ENCODE measurements at places on chromosomes 1 and 21.

DNA sequence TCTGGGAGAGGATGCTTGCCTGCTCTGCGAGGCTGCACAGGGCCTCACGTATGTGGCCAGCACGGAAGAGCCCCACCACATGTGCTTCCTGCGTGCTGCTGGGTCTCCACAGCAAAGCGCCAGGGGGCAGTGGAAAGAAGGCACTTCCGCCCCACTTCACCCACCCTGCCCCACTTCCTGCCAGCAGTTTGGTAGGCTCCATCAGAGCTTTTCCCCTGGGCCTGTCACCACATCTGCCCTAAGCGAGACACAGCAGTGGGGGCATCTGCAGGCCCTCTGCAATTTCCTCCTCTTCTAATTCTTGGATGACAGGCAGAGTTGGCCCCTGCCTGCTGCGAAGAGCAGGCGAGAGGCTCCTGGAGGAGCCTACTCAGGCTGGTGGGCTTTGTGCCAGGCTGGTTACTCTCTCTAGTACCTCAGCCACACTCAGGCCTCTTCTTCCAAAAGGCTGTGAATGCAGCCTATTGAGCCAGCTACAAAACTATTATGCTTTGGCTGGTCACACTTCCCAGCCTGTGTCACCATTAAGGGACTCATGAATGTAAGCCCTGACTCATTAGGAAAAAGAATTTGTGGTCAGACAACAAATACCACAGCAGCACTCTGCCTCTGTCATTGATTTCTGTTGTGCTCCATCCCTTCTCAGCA, 25.0 kb downstream of the CD244 start:
- peak; percentile 78 for DNase-seq

- no peak for DNase-seq
Measured at GRCh38 chr1:103336408-103336807, 189.1 kb upstream of the RNPC3 start.

GRCh38 chr1:233843525-233844204, 60.8 kb upstream of the SLC35F3 start:
- no peak for DNase-seq

DNA sequence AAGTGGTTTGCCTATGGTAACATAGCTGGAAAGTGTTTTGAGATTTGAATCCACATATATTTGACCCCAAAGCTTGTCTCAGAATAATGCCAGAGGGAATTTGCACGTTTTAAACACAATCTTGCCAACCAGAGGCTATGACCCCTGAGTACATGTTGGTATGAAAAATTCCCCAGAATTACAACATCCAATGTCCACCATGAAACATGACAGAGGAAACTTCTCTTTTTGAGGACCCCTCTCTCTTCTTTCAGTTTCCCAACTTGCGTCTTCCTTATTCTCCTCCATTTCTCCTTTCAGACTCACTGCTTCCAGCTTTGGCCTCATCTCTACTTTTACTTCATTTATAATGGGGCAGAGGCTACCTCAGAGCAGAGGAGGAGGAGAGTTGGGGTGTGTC, 5.5 kb upstream of the KCNJ9 start:
- no peak for DNase-seq

DNA sequence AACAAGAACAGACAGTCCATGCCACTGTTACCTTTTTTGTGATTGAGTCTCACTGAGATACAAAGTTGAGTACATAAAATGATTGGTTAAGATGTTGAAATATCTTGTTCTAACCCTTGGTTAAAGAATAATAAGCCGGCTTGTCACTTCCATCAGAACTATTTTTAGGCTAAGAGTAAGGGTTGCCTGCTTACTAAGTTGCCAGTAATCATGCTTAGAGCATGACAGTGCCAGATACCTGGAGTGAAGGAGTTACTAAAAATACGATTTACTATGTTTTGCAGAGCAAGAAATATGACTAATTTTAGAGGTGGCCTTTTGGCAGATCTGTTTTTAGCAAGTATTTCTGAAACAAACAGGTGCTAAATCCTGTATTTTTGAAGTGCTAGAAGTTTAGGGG, 6.0 kb downstream of the HUNK start:
- no peak for DNase-seq

- DNase-seq: peak; percentile 51
Measured at GRCh38 chr21:33541105-33541711, 709 bp downstream of the GART start.

GRCh38 chr1:36492491-36492890, 9.8 kb upstream of the CSF3R start:
- peak; percentile 73 for DNase-seq

DNA sequence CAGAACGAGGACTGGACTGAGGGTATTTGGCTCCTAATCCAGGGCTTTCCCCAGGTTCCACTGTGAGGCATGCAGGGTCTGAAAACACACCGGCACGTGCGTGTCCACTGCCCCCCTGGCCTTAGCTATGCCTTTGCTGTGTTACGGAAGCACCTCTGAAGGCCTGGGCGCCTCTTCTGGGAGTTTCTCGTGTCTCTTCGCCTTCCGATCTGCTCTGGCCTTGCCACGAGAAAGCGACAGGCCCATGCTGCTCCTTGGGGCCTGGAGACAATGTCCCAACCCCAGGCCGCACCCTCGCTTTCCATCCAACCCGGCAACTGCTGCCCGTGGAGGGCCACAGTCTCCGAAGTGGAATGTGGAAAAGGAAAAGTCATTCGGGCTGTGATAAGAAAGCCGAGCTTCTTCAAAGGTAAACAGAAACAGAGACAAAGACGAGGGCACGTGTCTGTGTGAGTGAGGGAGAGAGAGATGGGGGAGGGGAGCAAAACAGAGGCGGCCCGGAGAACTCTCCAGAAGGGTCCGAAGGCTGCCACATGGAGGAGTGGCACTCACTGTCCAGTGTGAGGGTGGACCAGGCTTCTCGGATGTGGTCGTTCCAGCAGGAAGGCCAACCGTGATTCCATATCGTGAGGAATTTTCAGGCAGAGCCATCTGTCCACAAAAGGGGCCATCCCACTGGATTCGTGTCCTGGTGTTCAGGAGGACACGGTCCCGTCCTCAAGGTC, 3.4 kb upstream of the UMODL1 start:
- no peak for DNase-seq

DNA sequence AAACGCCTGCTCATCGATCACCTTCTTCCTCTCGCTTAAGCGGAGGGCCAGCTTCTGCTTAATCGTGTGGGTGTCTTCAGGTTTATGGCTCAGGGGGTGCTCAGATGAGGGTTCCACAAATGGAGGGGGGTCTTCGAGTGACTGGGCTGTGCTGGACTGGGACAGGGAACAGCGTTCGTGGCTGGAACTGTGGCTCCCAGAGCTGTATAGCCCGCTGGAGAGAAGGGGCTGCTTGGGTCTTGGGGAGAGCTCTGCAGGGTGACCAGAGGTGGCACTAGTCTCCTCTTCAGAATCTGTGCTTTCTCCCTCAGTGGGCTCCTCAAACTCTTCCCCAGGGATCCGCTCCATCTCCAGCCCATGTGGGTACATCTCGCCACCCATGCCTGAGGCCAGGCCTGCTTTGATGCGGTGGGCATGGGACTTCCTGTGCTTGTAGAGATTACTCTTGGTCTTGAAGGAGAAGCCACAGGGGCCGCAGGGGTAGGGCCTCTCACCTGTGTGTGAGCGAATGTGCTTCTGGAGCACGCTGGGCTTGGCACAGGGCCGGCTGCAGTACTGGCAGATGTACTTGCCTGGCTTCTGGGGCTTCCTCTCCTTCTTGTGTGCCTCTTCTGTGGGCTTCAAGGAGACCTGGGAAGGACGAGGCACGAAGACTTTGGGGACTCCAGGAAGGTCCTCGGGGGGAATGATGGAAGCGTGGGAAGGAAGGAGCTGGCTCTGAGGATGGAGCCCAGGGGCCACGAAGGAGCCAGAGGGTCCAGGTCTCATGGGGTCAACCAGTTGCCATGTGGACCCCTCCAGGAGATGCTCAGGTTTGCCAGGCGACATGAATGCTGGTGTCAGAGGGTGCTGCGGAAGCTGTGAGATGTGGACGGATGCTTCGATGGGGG, 99.4 kb upstream of the EDN2 start:
- no peak for DNase-seq

- no peak for DNase-seq
Measured at GRCh38 chr1:234770924-234771540, 161.1 kb upstream of the IRF2BP2 start.

GRCh38 chr21:29390778-29391177, 92.1 kb downstream of the BACH1 start:
- DNase-seq: no peak

DNA sequence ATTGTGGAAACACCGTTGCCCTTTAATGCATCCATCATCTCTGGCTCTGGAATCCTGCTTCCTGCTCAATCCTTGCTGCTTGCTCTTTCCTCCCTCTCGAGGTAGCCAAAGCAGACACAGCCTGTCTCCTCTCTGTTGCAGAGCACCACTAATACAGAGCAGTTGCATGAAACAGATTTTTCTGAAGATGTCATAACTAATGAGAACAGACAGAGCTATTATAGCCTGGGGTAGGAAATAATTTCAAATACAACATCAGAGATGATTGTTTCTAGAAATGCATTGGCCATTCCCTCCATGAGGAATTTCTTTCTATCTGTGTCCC, 23.3 kb upstream of the ACBD6 start:
- DNase-seq: no peak

- no peak for DNase-seq
Measured at GRCh38 chr1:53735681-53736080, 3.3 kb downstream of the GLIS1 start.

GRCh38 chr21:32383812-32384211, 9.0 kb downstream of the URB1 start:
- no peak for DNase-seq

- no peak for DNase-seq
Measured at GRCh38 chr1:244628789-244629188, 24.1 kb upstream of the DESI2 start.

GRCh38 chr21:38258521-38259485, 2.0 kb downstream of the KCNJ15 start:
- no peak for DNase-seq

- no peak for DNase-seq
Measured at GRCh38 chr1:234529095-234529949, 50.3 kb upstream of the TARBP1 start.

- no peak for DNase-seq
Measured at GRCh38 chr1:118989878-118990378, 1.8 kb upstream of the TBX15 start.

GRCh38 chr1:50605186-50605875, 182.1 kb upstream of the DMRTA2 start:
- DNase-seq: peak; percentile 69

- no peak for DNase-seq
Measured at GRCh38 chr1:107003972-107004371, 52.5 kb upstream of the PRMT6 start.

DNA sequence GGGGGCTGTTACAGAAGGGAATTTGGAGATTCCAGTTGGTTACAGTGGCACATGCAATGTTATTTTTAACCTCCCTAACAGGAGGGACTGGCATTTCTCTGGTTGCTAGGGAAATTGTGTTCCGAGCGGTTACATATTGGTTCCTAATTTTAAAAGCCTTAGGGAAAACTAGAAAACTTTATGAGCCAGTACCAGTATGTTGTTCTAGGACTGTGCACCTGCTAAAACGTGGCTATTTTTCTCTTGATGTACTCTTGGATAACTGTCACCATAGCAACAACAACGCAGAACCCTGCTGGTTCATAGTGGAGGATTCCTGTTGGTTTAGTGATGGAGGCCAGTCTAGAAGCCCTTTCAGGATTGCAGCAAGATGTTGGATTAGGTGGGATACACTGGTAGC, 68.9 kb upstream of the PGBD5 start:
- DNase-seq: no peak

GRCh38 chr21:36601362-36601761, 97.6 kb upstream of the SIM2 start:
- DNase-seq: no peak

- DNase-seq: no peak
Measured at GRCh38 chr1:53581476-53581875, 122.3 kb downstream of the DMRTB1 start.

GRCh38 chr21:26842974-26843932, 2.0 kb downstream of the ADAMTS1 start:
- no peak for DNase-seq

- no peak for DNase-seq
Measured at GRCh38 chr1:217889401-217889800, 258.3 kb downstream of the SPATA17 start.
